ENCODE measurements at places on chromosomes 12 and 14. TPM values are rescaled to one million over a fixed set of nuclear protein-coding genes. Genes with fewer than 3 reads are reported as not detected.

DNA sequence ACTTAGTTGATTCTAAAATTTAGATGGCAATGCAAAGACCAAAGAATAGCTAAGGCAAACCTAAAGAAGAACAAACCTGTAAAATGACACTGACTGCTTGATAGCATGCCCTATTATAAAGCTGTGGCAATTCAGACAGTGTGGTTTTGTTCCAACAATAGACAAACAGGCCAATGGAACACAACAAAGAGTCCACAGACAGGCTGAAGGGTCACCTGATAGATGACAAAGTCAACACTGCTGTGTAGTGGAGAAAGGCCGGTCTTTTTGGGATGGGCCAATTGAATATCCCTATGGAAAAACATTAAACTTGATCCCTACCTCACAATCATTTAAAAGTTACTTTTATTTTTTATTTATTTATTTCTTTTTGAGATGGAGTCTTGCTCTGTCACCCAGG lies 33.8 kb upstream of the SLC25A3 start:
- no peak for DNase-seq

DNA sequence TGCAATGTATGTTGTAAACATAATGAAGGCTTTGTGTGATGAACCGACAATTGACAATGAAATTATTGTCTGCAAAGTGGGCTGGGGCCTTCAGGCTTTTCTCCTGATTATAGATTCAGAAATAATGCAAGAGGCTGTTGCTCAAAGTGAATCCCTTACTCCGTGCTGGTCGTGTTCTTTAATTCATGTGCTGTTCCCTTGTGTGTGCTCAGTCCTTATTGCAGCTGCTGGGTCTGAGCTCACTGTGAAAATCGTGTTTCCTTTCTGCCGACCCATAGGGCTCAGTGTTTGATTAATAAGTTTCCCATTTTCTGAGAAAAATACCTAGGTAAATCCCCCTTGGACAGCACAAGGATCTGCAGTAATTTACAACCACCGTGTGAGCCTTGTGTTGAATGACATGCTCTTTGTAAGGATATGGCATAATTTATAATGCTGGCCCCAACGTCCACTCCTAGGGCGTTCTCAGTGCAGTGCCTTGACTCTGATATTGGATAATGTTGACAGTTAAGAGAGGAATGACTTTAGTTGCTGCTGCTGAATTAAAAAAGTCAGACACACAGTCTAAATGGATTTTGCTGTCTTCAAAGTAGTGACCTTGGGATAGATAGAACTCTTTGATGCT lies 81.6 kb downstream of the RGS6 start:
- DNase-seq = no peak

DNA sequence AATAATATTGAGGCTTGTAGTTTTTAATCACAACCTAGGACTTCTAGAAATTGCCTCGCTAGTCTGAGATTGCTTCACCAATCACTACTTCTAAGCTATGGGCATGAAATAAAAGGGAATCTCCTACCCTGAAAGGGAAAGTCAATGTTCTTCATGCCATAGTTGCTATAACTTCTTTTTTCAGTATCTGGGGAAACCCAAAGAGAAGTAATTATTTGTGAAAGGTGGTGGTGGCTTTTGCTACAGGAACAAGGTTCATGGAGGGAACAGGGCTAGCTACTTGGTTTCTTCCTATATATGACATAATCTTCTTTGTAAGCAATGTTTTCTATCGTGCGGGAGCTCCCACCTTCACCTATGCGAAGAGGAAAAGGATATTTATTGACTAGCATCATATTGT lies 61.6 kb upstream of the DNM1L start:
- no peak for DNase-seq

The LAG3 gene
- total RNA-seq = 0.33 TPM

GRCh38 chr12:86249276-86249675 lies 6.9 kb downstream of the MGAT4C start:
- no peak for DNase-seq

- no peak for DNase-seq
Measured at GRCh38 chr14:65035049-65035448, 48.4 kb downstream of the FNTB start.

The TXNDC16 gene
- 4.2 TPM for total RNA-seq

DNA sequence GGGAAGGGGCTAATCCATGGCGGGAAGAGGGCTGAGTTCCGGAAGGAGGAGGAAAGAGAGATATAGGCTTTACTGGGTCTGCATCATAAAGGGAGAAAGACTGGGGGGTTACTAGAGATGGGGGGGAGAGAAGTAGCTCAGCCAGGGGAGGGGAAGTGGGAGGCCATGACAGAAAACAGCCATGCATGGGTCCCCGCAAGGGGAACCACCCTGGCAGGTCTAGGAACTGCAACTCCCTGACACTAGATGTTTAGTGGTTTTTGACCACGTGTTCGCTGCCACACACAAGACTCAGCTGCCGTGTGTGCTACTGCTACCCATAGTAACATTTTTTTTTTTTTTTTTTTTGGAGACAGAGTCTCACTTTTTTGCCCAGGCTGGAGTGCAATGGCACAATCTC lies 145.0 kb downstream of the RIMBP2 start:
- no peak for DNase-seq

DNA sequence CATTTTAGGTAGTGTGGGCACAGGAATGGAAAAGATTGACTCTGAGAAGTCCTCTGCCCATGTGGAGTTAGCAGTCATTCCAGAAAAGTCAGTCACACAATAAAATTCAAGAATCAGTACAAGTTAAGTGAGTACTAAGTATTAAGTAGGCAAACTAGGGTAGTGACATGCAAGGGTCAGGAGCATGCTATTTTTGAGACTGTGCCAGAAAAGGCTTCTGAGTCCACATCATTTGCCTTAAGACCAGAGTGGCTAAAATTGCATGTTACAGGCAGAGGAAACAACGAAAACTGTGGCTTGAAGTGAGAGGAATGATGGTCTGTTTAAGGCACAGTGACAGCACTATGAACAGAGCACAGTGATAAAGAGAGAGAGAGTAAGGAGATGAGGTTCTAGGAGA lies 108.9 kb downstream of the SLC6A15 start:
- DNase-seq = no peak

DNA sequence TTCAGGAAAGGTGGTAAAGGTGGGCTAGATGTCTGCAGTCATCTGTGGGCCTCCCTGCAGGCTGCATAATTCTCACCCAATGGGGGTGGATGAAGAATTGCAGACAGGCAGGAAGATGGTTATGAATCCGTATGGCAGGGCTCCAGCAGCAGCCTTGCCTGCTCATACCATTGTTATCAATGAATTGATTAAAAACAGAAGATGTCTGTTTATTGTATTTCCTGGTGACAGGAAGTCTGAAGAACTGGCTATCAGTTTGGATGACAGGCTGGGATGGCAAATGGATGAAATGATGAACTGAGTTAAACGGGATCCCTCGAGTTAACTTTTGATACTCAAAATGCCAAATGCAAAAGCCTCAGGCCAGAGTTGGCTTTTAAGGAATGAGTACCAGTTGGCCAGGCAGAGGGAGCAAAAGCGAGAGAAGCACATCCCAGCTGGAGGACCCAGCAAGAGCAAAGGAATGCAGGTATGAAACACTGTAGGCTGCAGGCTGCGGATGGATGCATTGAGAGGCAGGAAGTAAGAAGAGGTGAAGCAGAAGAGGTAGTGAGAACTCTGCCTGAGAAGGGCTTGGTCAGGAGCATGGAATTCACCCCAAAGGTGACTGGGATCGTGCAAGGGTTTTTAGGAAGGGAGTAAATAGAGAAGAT lies 550.0 kb upstream of the TBX3 start:
- no peak for DNase-seq

- no peak for DNase-seq
Measured at GRCh38 chr14:95935228-95935822, 58.7 kb downstream of the TUNAR start.

DNA sequence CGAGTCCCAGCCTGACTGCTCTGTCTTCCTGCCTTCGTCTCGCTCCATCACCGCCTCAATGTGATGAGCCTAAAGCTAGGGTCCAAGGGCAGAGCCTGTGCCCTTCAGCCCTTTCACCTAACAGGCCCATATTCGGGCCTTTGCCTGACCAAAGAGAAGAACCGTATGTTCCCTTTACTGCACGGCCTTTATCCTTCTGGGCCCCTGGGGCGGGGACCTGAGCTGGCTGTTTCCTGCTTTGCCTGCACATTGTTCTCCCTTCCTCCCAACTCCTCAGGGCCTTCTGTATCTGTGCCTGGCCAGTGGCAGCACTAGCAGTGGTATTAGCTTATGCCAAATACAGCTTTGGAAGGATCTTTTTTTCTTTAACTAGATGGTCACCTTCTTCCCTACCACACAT lies 8.5 kb upstream of the MYL6B start:
- no peak for DNase-seq

The SRRM4 gene
- 0.03 TPM for total RNA-seq

The AMDHD1 gene
- total RNA-seq = 0.11 TPM

The KICS2 gene
- 7.4 TPM for total RNA-seq

DNA sequence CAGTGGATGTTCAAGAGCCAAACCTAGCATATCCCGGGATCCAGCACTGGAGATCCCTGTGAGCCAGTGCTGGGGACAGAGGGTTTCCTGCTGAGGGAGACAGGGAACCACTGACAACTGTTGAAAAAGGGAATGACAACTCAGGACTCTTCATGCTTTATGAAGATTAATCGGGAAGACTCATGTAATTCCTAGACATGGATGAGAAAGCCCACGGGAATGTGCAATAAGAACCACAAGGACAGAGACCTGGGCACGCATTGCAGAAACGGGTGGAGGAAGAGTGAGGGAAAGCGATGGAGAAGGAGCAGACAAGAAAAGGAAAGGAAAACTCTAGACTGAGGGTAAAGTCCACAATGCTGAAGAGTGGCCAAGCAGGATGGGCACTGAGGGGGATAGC lies 296.0 kb downstream of the PCNX1 start:
- no peak for DNase-seq

DNA sequence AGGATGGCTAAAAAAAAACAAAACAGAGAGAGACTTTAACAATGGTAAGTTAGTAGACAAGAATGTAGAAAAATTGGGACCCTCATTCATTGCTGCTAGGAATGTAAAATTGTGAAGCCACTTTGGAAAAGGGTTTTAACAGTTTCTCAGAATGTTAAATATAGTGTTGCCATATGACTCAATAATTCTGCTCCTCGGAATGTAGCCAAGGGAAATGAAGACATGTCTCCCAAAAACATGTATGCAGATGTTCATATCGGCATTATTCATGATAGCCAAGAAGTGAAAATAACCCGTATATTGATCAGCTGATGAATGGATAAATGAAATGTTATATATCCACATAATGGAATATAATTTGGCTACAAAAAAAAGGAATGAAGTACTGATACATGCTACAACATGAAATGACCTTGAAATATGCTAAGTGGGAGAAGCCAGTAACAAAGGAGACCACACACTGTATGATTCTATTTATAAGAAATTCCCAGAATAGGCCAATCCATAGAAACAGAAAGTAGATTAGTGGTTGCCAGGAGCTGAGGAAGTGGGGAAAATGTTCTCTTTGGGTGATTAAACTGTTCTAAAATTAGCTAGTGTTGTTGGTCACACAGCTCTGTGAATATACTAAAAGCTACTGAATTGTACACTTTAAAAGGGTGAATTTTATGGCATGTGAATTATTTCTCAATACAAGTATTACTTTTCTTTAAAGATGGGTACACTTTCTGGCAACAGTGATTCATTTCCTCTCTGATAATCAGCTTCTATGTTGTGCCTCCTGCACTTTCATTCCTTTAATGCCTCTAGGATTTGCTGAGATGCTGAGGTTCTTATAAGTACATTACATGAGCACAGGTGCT lies 132.5 kb downstream of the DAAM1 start:
- DNase-seq = no peak

The RND1 gene
- 4.7 TPM for total RNA-seq

The ASCL1 gene
- total RNA-seq = not detected

The KRT71 gene
- total RNA-seq = not detected

The SLC22A17 gene
- total RNA-seq = 13.9 TPM

GRCh38 chr14:94129758-94130414 lies 482 bp upstream of the IFI27L2 start:
- peak; percentile 80 for DNase-seq

The CISTR gene
- not detected for total RNA-seq

DNA sequence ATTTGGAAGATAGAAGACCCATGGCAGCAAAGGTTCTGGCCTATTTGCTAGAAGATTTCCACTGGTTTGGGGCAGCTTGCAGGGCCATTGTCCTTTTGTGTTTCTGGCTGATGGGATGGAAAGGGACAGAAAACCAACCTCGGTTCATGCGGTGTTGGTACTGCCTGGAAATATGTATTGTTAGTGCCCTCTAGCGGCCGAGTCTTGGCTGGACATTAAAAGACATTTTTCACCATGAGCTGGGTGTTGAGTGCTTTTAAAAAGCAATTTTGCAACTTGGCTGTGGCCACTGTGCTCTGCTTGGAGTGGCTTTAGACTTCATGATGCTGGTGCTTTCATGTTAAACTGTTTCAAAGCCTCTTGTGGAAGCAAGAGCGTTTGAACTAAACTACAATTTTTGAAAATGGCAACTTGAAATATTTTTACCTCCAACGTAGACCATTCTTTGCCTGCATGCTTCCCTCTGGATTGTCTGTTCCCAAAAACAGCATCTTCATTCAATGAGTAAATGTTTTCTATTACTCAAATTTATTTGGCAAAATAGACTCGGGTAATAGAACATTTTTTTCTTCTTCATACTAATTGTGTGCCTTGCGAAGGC lies 102.7 kb upstream of the TBX5 start:
- peak; percentile 73 for DNase-seq

GRCh38 chr12:76143343-76144244 lies 59.1 kb upstream of the NAP1L1 start:
- DNase-seq = no peak

Data from Daoy (cell line).